Stimulated activated naive B cell treated with anti-CD40 and anti-IgM and Interleukin-4, amounts not matched to agents 10 μg/mL and 1 μg/mL and 100 μg/mL, for 72 hours (primary cell): ENCODE measurements at places on chromosomes 4 and X.

GRCh38 chr4:159600061-159600460 is 497.2 kb downstream of the RAPGEF2 start:
- H3K27ac ChIP-seq: no peak overlapping the region
- no peak overlapping the region for H3K4me3 ChIP-seq
- no peaks in the 10 kb centered on the region for H3K36me3 ChIP-seq
- DNase-seq: no peak
- no peaks in the 10 kb centered on the region for H3K4me1 ChIP-seq

GRCh38 chr4:147696866-147697265 is 12.9 kb upstream of the PRMT9 start:
- H3K4me1 ChIP-seq: no peaks in the 10 kb centered on the region
- H3K36me3 ChIP-seq: no peaks in the 10 kb centered on the region
- H3K27ac ChIP-seq: no peak overlapping the region
- no peak for DNase-seq

GRCh38 chrX:148582353-148582752 is 81.9 kb downstream of the AFF2 start:
- H3K36me3 ChIP-seq: no peaks in the 10 kb centered on the region
- H3K27me3 ChIP-seq: no peaks in the 10 kb centered on the region
- DNase-seq: no peak
- H3K27ac ChIP-seq: no peak overlapping the region
- H3K4me3 ChIP-seq: no peak overlapping the region

DNA sequence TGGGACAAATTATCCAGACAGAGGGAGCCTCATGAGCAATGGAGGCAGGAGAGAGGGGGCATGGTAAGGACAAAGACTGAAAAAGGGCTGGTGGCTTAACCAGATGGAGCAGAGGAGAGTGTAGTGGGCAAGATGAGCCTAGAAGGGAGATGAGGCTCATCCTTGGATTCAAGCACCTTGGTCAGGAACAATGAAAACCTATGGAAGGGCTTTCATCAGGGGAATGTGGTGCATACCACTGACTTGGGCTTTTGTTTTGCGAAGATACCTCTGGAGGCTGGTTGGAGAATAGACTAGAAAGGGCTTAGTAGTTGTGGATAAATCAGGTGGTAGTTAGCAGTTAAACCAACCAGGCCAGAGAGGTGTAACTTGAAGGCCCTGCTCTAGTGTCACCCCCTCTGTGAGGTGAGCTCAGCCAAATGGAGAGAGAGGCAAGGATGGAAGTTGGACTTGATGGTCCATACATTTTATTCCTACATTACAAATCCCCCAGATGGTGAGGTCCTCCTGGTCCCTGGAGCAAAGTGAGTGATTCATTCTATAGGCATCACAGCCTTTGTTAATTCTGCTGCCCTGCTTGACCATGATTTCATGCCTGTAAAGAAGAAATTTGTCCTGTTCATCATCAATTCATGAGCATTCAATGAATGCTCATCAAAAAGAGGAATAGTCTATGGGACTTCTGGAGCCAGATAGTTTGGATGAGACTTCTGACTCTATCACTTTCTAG is 264.8 kb upstream of the IGFBP7 start:
- no peak overlapping the region for H3K27ac ChIP-seq
- H3K36me3 ChIP-seq: no peaks in the 10 kb centered on the region
- H3K4me3 ChIP-seq: no peak overlapping the region
- DNase-seq: no peak

- no peak for DNase-seq
- H3K4me3 ChIP-seq: no peak overlapping the region
- H3K4me1 ChIP-seq: no peaks in the 10 kb centered on the region
- H3K27me3 ChIP-seq: no peaks in the 10 kb centered on the region
These were observed 330.1 kb upstream of the GIMD1 start for GRCh38 chr4:106698621-106699195.

- no peaks in the 10 kb centered on the region for H3K4me1 ChIP-seq
- H3K4me3 ChIP-seq: no peak overlapping the region
- no peaks in the 10 kb centered on the region for H3K27me3 ChIP-seq
- peaks cover 8% of the 10 kb centered on the region for H3K36me3 ChIP-seq
- no peak for DNase-seq
These were observed 12.4 kb downstream of the CTSO start for GRCh38 chr4:155941085-155941790.

- H3K4me3 ChIP-seq: no peak overlapping the region
- H3K27me3 ChIP-seq: no peaks in the 10 kb centered on the region
- no peaks in the 10 kb centered on the region for H3K36me3 ChIP-seq
- H3K4me1 ChIP-seq: no peaks in the 10 kb centered on the region
- DNase-seq: no peak
These were observed 82.8 kb upstream of the AMELX start for GRCh38 chrX:11210415-11210801.

GRCh38 chr4:142194905-142195304 is 558.5 kb downstream of the IL15 start:
- H3K4me1 ChIP-seq: no peaks in the 10 kb centered on the region
- no peak overlapping the region for H3K27ac ChIP-seq
- H3K36me3 ChIP-seq: no peaks in the 10 kb centered on the region

DNA sequence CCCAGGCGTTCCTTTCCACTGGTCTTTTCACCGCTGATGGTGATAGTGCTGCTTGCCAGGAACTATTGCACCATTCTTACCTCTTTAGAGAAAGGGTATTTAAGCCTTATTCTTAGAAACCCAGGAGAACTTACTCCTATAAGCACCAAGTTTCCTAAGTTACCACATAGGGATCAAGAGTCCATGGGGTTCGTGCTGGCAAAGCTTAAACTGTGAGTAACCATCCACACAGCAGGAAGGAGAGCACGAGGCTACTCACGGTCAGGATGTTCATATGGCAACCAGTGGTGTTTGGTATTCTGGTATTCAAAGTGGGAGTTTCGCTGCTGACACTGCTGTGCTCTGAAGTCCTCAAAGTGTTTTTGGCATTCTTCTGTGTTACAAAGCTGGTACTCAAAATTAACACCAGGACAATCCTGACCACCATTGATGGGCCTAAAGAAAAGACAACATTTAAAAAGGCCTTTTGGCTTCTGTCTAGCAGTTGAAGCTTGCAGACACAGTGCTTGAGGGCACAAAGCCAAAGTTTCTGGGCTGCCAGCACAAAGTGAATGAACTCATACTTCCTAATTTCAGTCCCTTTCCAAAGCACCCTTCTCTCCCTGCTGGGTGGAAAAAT is 256.9 kb downstream of the ADAMTS3 start:
- H3K4me3 ChIP-seq: no peak overlapping the region
- DNase-seq: no peak
- no peaks in the 10 kb centered on the region for H3K4me1 ChIP-seq
- no peak overlapping the region for H3K27ac ChIP-seq
- no peaks in the 10 kb centered on the region for H3K36me3 ChIP-seq
- H3K27me3 ChIP-seq: no peaks in the 10 kb centered on the region

DNA sequence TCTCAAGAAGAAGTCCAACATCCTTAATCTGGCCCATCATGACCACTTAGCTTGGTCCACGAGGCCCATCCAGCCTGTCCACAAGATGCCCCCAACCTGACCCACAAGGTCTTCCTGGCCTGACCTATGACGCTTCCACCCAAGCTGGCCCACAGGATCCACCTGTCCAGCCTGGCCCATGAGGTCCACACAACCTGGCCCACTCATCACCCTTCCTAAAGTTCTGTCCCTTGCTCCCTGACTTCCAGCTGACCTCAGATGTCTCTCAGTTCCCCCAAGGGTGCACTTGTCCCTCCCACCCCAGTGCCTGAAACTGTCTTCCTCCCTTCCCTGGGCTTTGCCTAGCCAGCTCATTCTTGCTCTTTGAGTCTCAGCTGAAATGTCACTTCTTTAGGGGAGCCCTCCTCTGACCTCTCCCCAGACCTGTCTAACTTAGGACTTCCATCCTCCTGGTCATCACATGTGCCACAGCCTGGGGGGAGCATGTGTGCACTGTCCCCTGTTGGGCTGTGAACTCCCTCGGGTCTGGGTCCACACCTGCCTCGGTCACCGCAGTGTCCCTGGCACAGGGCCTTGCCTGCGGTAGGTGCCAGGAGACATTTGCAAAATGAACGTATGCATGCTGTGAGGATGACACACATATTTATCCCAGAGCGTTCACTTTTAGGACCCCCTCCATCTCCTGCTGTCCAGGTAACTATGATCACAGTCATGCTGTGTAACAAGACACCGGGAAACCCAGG is 61.7 kb downstream of the EVC start:
- H3K27ac ChIP-seq: no peak overlapping the region
- H3K4me1 ChIP-seq: no peaks in the 10 kb centered on the region
- no peak for DNase-seq
- H3K27me3 ChIP-seq: peaks cover 3% of the 10 kb centered on the region

GRCh38 chr4:74161666-74162450 is 3.9 kb downstream of the MTHFD2L start:
- H3K4me1 ChIP-seq: peaks cover 40% of the 10 kb centered on the region
- H3K27me3 ChIP-seq: no peaks in the 10 kb centered on the region
- DNase-seq: no peak
